ENCODE measurements at places on chromosomes 16 and 17.

GRCh38 chr17:57493171-57493570 is 236.8 kb downstream of the MSI2 start:
- DNase-seq, result no peak

- no peak for DNase-seq
Measured at GRCh38 chr16:11619327-11619851, 32.7 kb upstream of the LITAF start.

DNA sequence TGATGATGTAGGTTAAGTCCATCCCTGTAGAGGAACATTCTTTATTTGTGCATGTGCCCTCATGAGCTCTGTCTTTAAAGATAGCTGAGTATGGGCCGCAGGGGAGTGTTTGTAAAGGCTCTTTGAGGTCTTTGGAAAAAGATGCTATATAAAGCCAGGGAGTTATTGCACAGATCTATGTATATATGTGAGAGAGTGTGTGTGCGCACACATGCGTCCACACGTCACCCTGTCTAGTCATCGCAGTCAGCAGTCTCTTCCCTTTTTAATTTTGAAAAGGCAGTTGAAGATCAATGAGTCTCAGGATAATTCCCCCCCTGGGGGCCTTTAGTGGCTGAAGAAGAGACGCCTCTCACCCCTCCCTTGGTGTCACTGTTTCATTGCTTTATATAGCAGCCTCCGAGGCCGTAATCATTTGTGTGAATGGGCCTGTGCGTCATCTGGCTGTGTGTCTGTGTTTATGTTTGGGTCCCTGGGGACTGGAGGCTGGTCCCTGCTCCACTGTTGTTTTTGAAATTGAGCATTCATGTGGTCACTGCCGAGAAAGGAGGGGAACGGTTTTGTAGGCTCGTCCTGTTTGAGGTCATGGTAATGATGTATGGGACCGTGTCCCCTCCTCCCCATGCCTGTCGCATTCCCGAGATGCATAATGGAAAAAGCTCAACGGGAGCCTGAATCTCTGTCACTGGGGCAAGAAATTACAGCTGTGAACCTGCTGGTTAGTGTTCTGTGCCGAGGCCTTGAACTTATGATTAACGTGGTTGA is 143.9 kb downstream of the SNX29 start:
- no peak for DNase-seq

DNA sequence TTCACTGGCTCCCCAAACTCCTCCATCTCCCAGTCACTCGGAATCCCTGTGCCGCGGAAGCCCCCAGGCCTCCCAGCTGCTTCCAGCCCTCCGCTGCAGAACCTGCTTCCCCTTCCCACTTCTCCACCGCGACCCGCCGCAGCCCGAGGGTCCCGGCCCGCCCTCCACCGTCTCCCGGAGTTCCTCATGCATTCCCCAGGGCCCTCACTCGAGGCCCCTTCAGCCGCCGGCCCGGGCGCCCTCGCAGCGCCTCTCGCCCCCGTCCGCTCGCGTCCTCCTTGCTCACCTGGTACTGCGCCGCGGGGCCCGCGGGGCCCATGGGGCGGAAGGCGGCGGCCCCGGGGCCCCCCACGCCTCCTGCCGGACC is 329 bp downstream of the SMARCD2 start:
- DNase-seq, result peak; percentile 75

- DNase-seq, result peak; percentile 70
Measured at GRCh38 chr17:28953444-28954118, 2.3 kb upstream of the PHF12 start.

- no peak for DNase-seq
Measured at GRCh38 chr16:49799172-49799571, 56.7 kb downstream of the ZNF423 start.

DNA sequence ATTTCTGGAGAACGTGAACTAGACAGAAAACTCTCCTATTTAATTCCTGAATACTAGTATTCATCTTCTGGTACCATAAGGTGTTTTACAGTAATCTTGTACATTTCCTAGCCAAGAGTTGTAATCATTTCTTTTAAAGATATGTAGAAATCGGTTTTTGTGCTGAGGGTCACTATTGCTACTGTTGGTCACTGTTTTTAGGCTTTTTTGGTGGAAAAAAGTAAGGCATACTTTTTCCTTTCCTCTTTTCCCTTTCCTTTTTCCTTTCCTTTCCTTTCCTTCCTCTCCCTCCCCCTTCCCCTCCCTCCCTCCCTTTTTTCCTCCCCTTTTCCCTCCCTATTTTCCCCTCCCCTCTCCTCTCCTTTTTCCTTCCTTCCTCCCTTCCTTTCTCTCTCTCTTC is 706.4 kb upstream of the GOT2 start:
- DNase-seq, result no peak

DNA sequence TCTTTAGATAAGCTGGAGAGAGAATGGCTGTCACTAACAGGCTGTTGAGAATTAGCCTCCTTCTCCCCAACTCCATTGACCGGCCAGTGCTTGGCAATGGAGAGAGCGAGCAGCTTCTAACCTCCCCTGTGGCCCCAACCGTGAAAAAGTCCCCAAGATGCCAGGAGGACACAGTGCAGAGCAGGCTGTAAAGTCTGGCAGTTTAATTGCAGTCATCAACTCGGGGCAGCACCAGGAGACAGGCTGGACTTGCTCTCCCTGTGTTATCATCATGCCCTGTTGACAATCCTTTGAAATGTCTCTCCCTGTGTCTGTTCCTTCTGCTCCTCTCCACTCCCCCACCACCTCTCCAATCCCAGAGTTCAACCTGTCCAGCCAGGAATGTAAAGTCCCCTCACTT is 705 bp upstream of the CDRT4 start:
- DNase-seq, result no peak

GRCh38 chr16:22848451-22848850 is 34.5 kb downstream of the HS3ST2 start:
- DNase-seq, result no peak

- DNase-seq, result no peak
Measured at GRCh38 chr17:82912484-82913089, 72.8 kb upstream of the ZNF750 start.

- DNase-seq, result no peak
Measured at GRCh38 chr17:4215882-4216570, 47.8 kb downstream of the ANKFY1 start.

DNA sequence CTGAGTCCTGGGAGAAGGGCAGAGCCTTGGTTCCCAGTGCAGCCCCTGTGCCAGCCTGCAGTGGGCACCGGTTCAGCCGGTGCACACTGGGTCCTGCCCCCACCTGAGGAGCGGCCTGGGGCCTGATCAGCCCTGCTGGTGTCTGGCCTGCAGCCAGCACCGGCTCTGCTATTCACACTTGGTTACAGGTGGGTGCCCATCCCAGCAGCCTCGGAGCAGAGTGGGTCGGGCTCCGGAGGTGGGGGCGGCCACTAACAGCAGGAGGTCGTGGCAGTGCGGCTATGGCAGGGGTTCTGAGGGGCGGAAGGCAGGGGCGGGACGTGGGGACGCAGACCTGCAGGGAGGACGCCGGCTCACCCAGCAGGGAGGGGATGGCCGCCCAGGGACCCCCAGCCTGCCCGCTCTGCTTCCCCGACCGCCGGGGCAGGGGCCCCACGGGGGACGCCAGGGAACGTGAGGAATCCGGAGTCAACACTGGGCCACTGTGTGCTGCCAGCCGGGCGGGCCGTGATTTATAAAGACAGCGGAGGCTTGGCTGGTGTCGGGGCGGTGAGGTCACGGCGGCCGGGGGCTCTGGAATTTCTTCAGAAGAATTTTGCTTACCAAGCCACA is 20.3 kb downstream of the METRNL start:
- no peak for DNase-seq

GRCh38 chr17:81002409-81003361 is 11.0 kb downstream of the CHMP6 start:
- no peak for DNase-seq

- no peak for DNase-seq
Measured at GRCh38 chr16:68426347-68426652, 22.0 kb downstream of the SMPD3 start.

DNA sequence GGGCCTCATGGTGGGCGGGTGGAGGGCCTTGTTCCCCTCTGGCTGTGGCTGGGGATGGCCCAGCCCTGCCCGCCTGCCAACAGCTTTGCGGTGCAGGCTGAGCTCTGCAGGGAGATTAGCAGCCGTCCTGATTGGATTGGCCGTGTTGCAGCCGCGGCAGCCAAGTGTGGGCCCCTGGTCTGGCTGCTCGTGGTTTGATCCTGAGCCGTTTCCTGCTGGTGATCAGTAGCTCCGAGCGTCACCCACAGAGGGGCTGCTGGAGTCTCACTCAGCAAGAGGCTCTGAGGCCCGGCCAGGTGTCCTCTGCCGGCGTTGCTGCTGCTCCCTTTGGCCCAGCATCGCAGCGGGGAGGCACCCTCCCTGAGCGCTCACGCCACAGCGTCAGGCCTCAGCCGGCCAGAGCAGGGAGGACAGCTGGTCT is 32.5 kb downstream of the BAIAP2 start:
- DNase-seq, result no peak

GRCh38 chr17:59963738-59964481 is 630 bp downstream of the RNFT1 start:
- DNase-seq, result peak; percentile 72

- no peak for DNase-seq
Measured at GRCh38 chr17:5931616-5932015, 138.6 kb upstream of the WSCD1 start.

- no peak for DNase-seq
Measured at GRCh38 chr17:82345151-82345976, 11.8 kb upstream of the SECTM1 start.

DNA sequence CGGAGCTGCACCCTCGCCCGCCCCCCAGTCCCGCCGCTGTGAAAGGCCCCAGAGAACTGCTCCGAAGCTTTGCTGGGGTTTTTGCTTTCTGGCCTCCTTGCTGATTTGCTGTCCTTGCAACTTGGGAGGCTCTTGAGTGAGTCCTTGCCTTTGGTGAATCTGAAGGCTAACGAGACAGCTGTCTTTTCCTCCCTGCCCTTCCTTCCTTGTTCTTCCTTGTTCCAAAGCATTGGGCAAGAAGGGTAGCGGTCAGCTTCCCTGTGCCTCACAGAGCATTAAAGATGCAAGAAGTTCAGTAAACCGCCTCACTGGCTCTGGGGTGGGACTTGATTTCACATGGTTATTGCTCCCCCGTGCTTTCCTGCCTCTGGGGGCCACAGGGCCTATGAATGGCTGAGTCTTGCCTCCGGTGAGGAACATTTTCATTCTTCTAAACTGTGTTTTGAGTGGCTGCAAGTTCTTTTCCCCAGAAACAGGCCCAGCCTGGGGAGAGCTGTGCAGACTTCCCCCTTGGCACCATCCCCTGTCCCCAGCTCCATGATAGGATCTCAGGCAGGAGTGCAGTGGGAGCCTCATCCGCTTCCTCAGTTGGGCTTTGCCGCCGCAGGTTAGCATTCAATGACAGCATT is 1.4 kb downstream of the YPEL2 start:
- DNase-seq, result peak; percentile 67

- DNase-seq, result no peak
Measured at GRCh38 chr17:21353326-21354010, 22.7 kb upstream of the KCNJ12 start.

GRCh38 chr17:50135316-50136095 is 5.5 kb upstream of the SAMD14 start:
- DNase-seq, result no peak

GRCh38 chr17:45751466-45751865 is 32.7 kb upstream of the CRHR1 start:
- no peak for DNase-seq

GRCh38 chr16:86679490-86679889 is 101.1 kb downstream of the FOXL1 start:
- no peak for DNase-seq

DNA sequence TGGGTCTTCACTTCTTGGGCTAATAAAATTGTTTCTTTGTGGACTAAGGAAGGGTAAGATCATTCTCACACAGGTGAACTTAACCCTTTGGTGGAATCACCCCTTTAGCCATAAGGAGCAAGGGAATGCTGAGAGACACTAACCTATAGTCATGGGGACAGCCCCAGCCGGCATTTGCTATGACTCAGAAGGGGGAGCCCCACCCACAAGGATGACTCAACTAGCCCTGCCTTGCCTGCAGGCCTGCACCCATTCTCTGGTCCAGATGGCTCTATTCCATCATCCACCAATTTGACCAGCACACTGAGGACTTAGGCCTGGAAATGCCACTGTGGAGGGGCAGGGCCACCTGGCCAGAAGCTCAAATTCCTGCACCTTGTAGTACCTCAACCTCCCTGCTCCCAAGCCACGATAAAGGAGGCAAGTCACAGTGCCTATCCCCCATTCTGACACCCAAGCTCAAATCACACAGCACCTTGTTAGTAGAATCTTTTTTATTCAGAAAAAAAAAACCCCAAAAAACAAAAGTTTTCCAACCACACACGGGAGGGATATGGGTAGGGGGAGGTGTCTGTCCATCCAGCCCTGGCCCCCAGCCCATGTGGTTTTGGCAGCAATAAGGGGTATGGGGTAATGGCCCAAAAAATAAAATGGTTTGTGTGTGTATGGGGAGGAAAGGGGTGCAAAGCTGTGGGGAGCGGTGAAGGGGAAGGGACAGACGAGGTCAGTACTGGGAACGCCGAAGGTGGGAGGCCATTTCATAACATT is 3.0 kb downstream of the PFN1 start:
- DNase-seq, result peak; percentile 90

DNA sequence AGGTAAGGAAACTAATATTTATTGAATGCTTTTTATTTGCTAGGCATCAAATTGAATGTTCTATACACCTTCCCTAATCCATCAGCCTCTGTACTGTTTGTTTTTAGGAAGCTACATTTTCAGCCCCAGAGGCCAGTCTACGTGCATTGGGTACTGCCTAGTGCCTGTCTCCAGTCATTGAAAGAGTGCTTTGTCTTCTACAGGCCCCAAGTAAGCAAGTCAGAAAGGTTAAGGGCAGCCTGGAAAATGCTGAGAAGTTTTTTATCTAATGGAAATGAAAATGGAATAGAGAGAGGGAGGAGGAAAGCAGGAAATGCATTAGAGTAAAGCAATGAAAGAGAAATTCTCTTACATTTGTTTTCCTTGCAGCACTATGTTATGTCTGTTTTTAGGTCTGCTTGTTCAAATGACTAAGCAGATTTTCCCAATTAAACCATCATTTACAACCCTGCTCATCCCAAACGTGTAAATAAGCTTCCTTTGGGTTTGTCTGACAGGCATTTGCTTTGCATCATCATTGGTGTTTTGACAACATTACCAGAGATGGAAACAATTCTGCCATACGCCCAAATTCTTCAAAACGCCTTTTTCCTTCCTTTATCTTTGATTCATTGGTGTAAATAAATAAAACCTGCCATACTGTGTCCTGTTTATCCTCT is 116.0 kb upstream of the GOT2 start:
- DNase-seq, result no peak

GRCh38 chr16:88975511-88976061 is 1.4 kb downstream of the CBFA2T3 start:
- DNase-seq, result no peak

GRCh38 chr17:9810100-9810949 is 11.6 kb downstream of the GSG1L2 start:
- no peak for DNase-seq

- no peak for DNase-seq
Measured at GRCh38 chr16:55846598-55847346, 13.9 kb upstream of the CES1 start.

DNA sequence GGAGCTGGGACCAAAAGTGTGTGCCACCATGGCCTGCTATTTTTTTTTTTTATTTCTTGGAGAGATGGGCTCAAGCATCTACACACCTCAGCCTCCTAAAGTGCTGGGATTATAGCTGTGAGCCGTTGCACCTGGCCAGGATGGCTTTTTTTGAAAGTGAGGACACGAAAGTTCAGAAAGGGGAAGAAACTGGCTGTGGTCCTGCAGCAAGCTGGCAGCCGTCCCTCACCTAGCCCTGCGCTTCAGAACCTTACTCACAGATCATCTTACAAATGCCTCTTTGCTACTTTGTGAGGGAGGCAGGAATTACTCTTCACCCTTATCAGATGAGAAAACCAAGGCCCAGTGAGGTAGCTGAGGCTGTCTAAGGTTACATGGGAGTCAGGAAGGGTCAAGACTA is 4.5 kb upstream of the PPY start:
- DNase-seq, result no peak

GRCh38 chr17:3602499-3602898 is 6.7 kb downstream of the TRPV1 start:
- DNase-seq, result peak; percentile 57
